ENCODE measurements at places on chromosomes 3 and 15.

- DNase-seq, result no peak
Observed at GRCh38 chr15:71203586-71204474, 88.6 kb downstream of the THSD4 start.

DNA sequence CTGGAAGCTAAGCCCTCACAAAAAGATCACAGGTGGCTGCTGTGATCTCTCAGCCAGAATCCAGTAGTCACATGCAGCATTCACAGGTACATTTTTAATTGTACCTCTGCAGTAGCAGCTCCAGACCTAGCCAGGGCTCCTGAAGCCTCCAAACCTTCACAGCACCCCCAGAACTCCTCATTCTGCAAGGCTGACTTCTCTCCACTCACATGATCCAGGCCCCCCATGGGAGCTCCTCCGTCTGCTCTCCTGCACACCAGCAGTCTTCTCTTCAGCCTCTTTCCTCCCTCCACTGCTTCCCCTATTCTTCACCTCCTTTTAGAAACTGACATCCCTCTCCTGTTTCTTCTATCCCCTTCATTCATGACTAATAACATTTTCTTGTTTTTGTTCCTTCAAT lies 13.2 kb upstream of the CPEB1 start:
- no peak for DNase-seq

DNA sequence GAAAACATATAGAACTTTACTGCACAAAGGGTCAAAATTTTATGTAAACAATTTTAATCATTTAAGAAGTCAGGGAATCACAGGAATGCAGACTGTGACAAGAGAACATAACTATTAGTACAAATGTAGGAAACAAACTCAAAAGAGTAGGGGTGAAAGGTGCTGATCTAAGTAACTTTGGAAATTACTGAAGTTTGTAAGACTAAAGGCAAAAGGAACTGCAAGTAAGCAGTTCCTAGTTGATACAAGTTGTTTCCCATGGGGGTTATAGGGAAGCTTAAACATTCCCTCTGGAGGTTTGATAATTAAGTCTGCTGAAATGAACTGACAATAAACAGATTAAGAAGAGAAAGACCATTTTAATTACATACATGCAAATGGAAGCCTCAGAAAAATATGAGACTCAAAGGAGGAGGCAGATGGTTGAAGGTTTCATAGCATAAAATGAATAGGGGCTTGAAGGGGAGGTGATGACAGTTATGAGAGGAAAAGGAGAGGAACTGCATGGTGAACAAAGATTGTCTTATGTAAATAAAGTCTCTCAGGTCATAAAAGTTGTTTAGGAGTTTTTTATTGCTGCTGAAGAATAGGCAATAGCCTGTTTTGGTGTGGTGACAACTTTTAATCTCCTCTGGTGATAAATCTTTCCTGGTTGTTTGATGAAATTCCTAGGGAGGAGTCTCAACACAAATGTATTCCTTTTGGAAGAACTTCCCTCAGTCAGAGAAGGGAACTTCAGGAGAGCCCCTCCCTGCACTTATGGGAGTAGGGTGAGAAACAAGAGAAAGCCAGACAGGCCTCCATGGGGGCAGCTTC lies 17.1 kb downstream of the SETMAR start:
- no peak for DNase-seq

DNA sequence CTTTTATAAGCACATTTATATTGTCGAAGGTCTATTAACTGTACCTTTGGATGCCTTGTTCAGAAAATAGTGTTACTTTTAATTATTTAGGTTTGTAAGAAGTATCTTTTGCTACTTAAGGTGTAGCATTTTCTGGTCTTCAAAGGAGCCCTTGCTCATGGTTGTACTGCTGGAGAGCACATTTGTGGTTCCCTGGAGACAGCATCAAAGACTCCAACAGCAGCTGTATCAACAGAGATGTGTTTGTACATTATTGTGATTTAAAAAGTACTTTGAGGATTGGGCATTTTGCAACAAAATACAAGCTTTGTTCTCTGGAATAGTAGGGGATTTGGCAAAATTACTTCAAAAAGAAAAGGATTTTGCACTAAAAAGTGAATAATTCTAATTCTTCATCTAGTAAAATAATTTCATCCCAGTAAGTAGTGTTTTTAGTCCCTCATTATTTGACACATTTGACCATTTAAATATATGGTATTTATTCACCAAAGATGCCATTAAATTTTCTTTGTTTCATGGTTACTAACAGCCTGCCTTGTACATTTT lies 16.5 kb downstream of the TBC1D23 start:
- DNase-seq, result no peak

GRCh38 chr3:141940194-141940776 lies 63.8 kb downstream of the ATP1B3 start:
- DNase-seq, result no peak

- DNase-seq, result no peak
Observed at GRCh38 chr15:37034835-37035748, 65.3 kb downstream of the MEIS2 start.

GRCh38 chr3:182568261-182568660 lies 225.0 kb upstream of the ATP11B start:
- DNase-seq, result no peak

- no peak for DNase-seq
Observed at GRCh38 chr15:64412216-64412615, 24.6 kb downstream of the TRIP4 start.

- DNase-seq, result no peak
Observed at GRCh38 chr3:128123156-128123537, 465 bp downstream of the RUVBL1 start.

GRCh38 chr15:65869954-65870871 lies 922 bp downstream of the RAB11A start:
- no peak for DNase-seq

- DNase-seq, result no peak
Observed at GRCh38 chr3:136194409-136195257, 1.5 kb downstream of the MSL2 start.

DNA sequence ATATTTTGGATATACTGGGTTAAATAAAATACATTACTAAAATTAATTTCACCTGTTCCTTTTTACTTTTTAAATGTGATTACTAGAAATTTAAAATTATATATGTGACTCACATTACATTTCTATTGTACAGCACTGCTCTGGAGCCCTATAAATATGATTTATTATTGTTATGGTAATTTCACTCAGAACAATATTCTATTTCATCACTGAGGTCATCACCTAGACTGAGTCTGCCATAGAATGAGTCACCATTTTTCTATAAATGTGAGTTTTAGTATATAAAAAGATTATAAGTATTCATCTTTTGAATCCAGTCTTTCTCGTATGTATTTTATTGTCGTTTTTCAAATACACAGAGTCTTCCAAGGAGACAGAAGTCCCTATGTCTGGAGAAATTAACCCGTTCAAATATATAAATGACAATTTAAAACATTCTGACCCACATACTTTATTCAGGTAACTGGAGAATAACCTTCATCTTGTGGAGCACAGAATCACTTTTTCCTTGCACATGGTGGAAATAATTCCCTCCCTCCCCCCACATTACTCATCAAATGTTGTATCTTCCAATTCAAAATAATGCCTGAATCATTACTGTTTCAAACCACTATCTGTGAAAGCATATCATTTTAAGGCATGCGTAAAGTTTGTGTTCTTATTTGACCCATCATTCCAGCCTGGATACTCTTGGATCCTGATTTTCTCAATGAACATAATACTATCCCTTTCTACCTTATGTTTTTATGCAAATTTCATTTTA lies 30.0 kb downstream of the CHST14 start:
- DNase-seq, result no peak

DNA sequence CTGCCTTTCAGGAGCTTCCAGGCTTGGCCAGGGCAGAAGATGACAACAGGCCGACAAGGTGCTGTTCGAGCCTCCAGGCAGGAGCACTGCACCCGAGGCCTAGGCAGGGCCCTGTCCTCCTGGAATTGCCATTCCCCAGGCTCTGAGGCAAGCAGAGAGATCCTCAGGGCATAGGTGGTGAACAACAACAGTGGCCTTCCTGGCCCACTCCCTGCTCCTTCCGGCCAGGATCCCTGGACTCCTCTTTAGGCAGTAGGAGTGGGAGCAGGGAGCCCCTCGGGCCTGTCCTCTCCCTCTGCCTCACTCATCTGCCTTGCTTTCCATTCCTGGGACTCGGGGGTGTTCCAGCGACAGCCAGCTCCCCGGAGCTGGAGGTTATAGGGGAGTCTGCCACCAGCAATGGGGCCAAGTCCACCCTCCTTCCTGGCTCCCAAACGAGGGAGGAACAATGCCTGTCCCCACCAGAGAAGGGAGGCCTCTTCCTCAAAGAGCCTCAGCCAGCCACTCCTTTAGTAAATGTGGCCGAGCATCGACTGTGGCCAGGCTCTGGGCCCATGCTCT lies 135.0 kb downstream of the NUP210 start:
- DNase-seq, result no peak

GRCh38 chr3:120177151-120177550 lies 82.9 kb upstream of the GSK3B start:
- no peak for DNase-seq

DNA sequence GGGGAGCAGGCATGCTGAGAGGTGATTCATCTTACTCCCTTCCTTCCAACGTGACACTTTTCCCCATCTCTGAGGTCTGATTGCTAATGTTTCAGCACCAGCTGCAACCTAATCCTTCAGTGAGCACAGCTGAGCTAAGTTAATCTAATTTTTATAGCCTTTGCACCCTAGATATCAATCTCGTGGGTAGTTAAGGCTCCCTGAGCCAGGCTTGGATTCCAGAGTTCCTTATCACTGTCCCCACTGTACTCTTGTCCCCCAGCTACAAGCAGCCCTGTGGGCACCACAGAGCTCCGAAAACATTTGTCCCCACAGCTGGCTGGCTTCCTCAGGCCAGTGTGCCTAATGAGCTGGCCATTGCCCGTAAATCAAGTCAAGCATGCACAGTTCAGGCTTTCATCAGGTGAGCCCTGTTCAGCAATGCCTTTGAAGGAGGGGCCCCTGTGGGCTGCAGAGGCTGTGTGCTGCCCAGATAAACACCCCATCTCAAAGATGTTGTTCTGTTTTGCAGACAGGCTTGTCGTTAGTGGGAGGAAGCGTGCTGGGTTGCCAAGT lies 376.9 kb upstream of the RASGRP1 start:
- no peak for DNase-seq

DNA sequence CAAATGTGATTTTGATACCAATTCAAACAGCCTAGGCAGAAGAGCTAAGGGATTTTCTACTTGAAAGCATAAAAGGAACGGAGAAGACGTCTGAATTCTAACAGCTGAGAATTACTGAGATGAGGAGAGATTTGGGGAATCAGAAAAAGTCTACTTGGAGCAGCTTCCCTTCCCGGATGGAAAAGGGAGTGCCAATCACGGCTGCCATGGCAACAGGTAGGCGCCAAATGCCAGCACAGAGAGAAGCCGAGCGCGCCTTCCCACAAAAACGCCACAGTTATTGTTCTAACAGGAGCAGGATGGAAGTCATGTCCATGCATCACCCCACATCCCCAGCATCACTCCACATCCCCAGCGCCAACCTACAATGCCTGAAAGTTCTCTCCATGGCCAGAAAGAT lies 63.5 kb upstream of the PRR20G start:
- no peak for DNase-seq

DNA sequence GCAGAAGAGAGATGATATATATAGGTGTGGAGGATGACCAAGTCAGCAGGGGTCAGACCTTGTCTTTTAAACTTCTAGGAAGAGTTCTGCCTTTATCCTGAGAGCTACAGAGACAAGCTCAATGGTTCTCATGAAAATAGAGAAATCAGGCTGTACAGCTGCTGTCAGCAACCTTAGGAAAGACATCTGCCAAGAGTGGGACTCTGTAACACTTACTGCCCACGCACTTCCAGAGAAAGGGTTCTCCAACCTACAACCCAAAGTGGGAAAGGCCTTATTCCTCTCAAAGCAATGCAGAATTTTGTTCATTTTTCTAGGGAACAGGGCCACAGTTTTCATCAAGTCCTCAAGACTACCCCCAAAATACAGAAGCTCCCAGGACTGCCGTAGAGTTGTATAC lies 138.7 kb downstream of the STT3B start:
- no peak for DNase-seq

GRCh38 chr3:143363949-143364348 lies 244.4 kb downstream of the CHST2 start:
- DNase-seq, result no peak

GRCh38 chr15:80034629-80035028 lies 24.8 kb upstream of the ZFAND6 start:
- DNase-seq, result no peak

DNA sequence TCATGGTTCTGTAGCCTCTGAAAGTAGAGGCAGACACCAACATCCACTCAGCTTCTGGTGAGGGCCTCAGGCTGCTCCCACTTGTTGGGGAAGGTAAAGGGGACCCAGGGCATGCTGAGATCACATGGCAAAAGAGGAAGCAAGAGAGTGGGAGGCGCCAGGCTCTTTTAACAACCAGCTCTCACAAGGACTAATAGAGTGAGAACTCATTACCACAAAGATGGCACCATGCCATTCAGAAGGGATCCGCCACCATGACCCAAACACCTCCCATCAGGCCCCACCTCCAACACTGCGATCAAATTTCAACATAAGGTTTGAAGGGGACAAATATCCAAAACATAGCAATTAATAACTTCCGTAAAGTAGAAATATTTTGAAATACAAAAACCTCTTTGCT lies 192.3 kb downstream of the OCA2 start:
- DNase-seq, result no peak

DNA sequence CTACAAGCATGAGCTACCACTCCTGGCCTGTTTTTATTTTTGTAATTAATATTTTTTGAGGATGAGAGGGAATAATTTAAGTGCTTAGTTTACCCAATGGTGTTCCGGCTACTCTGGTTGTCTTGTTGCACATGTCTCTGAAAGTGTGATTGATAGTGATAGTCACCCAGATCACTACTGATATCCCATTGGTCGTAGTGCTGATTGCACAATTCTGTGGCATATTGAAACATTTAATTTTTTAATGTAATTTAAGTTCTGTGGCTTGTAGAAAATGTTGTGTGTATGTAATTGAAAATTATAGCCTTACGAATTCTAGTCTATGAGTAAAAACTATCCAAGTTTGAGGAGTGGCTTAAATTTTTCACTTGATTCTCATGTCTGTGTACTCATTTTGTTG lies 11.9 kb downstream of the ARIH2 start:
- DNase-seq, result no peak

DNA sequence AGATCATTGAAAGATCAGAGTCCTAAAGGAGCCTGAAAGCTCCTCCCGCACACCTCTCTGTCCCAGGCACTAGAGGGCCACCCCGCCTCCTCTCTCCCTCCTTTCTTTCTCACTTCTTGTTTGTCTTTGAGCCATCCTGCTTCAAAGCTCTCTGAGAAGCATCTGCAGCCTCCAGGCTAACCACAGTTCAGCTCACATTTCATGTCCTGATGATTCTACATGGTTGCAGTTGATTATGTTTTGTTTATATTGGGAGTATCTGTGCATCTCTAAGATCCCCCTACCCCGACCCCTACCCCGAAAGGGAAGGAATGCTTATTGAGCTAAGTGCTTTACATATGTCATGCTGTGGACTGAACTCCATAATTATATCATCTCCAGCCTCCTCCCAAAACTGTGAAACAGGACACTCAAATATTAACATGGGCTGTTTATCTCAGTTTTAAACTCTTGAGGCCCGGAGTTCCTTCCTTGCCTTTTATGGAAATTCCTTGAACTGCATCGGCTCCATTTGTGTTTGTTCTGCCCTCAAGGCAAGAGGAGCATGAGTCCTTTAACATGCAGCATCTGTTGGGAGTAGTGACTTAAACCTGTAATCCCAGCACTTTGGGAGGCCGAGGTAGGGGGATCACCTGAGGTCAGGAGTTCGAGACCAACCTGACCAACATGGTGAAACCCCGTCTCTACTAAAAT lies 30.9 kb downstream of the MGLL start:
- DNase-seq, result no peak
